ENCODE measurements at places on chromosomes 11 and 22.

DNA sequence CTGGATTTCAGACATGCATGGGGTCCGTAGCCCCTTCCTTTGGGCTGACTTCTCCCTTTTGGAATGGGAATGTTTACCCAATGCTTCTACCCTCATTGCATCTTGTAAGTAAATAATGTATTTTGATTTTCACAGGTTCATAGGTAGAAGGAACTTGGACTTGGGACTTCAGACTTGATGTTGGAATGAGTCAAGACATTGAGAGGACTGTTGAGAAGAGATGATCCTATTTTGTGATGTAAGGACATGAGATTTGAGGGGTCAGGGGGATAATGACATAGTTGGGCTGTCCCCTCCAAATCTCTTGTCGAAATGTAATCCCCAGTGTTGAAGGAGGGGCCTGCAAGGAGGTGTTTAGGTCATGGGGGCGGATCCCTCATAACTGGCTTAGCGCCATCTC is 933 bp upstream of the KRTAP5-10 start:
- DNase-seq: no peak

DNA sequence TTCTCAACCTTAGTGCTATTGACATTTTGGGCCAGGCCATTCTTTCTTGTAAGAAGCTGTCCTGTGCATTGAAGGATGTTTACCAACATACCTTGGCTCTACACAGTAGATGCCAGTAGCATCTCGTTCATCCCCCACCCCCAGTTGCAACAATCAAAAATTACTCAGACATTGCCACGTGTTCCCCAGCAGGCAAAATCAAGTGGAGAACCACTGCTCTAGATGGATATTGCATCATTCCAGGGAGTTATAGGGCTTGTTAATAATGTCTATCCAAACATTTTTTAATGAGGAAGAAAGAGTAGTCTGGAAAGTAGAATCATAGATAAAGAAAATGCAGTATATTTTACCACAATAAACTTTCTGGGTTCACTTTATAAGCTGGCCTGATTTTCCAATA is 64.1 kb downstream of the PRMT3 start:
- no peak for DNase-seq

DNA sequence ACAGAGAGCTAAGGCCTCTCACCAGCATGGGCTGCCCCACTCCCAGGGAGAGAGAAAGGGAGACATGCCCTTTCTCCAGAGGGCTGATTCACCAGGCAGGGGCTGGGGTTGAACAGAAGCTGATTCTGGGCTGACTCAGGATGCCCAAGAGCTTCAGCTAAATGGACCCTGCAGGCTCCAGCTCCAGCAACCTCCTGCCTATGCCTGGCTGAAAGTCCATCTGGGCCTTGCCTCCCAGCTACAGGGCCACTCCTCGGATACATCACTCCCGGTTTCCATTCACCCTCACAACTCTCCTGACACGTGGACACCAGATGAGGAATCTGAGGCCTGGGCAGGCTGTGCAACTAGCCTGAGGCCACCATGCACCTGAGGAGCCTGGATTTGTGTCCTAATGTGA is 215.5 kb downstream of the BUD13 start:
- DNase-seq: no peak

DNA sequence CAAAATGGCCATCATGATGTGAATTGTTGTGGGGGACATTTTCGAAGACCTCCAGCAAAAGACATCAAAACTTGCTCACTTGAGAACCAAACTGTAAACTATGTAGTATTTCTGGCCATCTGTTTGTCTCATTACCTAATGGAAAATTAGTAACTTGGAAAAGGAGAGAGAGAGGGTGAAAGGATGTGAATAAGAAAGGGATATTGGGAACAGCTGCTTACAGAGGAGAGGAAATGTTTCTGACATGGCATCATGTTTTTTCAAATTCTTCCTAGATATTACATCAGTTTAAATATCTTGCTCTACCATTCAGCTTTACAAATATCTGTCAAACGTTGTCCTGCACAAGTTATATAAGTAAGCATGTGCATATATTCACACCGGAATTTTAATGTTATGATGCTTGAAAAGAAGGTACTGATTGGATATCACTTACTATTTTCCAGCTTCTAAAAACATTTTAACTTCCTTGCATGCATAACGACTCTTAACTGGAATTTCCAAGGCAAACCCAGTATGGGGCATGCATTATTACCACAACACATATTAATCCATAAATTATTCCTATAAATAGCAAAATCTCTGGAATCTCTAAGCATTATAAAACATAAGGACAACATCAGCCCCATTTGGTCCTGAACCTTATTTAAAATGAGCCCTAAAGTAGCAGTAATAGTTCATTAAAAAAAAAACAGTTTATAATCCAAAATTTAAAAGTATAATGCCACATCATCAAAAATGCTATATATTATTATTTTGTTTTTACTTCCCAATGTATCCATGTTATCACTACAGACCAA is 20.0 kb downstream of the GUCY1A2 start:
- no peak for DNase-seq

DNA sequence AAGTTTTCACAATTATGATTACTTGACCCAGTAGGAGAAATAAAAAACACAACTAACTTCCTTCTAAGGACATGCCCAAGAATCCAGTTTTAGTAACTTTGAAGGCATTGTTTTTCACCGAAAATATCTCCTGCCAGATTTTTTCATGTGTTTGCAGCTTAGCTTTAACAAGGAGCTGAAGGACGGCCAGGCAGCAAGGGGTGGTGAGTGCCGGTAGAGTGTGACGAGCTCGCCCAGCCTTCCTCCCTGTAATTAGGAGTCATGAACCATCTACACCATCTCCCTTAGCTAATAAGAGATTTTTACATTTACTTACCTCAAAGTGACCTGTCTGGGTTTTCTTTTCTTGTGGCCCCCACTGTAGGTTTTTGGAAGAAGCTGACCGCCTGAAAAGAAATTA is 72.0 kb downstream of the BMAL1 start:
- DNase-seq: no peak

GRCh38 chr22:48853627-48854240 is 973.9 kb downstream of the BRD1 start:
- no peak for DNase-seq

DNA sequence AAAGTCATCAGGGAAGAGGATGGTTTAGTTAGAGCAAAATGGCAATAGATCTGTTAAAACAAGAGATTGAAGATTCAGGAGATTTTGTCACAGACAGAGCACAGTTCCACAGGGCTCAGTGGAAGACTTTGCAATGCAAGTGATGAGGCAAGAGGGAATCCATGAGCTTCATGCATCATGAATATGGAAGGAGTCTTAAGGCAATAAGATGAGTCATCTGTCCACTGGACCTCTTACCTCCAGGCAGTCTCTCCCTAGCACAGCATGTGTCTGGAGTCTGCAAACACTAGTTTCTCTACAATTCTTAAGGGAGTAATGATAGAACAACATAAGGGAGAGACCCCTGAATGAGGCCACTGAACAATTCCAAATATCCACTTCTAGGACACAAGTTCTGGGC is 245.7 kb downstream of the NXPE2 start:
- no peak for DNase-seq
